Activated CD4-positive, alpha-beta T cell treated with anti-CD3 and anti-CD28 coated beads for 4 hours (primary cell): ENCODE measurements at places on chromosomes 12 and 14.

DNA sequence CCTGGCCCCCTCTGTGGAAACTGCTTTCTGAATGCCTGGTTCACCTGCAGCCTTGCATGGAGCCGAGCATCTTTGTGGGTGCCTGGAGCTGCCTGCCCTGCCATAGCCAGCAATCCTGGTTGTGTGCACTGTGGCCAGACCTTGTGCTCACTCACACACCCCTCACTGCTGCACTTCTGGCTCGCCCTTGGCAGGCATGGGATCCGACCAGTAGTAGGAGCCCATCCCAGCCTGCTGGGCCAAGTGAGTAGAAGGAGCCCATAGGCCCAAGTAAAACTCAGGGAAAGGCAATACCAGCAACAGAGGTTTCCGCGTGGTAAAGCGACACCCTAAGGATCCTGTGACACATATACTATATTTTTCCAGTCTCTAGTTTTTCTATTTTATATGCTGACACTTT is 270.0 kb upstream of the NAV3 start:
- no peak for DNase-seq

- no peak for DNase-seq
Observed at GRCh38 chr12:57892232-57892972, 45.9 kb upstream of the CTDSP2 start.

DNA sequence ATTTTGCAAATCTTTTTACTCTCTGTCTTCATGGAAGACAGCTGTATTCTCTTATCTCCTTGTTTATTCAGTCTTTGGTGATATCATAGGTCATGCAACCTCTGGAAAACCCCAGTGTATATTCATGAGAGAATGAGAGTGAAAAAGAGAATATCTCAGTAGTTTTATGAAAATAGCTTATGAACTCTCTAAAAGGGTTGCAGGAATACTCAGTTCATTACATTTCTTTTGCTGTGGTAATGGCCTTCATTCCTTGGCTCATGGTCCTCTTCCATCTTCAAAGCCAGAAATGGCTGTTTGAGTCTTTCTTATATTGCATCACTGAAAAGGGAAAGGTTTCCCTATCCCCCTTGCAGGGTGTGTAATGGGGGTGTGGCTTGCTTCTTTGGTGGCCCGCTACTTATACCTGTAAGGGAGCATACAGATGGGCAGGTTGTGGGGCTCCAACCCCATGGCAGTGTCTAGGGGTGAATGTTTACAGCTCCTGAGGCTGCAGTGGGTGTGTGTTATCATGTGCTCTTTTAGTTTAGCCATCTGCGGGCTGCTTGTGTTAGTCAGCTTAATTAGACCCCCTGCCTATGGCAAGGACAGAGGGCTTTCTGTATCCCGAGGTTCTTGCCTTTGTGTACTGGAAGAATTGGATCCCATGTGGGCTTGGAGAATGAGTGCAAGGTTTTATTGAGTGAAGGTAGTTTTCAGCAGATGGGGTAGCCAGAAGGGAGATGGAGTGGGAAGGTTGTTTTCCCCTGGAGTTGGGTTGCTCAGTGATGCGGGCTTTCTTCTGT is 150.2 kb downstream of the CCDC91 start:
- no peak for DNase-seq

- DNase-seq: no peak
Observed at GRCh38 chr12:37546901-37547475, 769.6 kb upstream of the ALG10B start.

DNA sequence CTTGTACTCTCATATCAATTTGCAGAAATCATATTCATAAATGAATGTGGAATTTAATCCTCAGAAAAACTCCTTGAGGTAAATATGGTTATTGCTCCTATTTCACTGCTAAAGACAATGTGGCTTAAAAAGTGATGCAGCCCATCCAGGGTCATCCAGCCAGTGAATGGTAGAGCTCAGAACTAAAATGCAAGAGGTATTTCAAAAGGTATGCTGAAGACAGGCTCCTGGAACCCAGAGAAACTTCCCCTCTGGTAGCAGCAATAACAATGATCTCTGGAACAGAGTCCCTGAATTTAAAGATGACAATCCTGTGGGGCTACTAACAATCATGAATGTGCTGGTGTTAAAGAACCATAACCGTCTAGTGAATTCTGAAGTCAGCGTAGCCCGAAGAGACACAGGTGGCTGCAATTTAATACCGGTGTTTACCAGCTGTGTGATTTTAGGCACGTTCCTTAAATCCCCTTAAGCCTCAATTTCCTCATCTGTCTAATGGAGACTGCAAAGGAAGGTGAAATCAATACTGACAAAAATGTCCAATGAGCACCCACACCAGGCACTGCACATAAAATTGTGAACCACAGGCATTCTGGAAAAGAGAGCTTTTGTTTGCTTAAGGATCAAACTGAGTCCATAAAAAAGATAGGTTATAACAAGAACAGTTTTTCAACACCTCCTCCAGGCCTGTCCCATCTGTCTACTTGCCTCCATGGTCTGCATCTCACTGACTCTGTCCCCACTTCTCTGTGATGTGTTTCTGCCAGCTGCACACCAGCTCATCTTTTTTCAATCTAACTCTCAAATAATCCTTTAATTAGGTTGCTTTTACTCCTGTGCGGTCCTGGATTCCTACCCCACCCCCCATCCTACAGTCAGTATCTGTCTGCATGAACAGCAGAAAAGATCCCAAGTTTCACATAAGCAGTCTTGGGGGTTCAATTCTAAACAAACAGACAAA is 10.5 kb downstream of the TM7SF3 start:
- no peak for DNase-seq

DNA sequence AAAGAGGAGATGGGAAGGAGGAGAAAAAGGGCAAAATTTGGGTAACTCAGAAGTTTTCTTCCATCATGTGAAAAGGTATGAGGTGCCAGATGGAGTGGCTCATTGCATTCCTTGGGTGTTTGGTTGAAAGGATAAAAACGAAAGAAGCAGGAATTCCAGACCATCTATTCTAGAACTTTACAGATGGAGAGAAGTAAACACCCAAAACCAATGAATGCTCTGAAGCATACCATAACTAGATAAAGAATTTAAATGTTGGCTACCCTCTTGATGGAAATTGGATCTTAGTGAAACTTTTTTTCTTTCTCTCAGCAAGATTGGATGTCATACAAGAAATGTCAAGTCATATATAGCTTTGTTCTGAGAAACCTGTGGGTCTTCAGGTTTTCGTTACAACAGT is 175.6 kb upstream of the FAR2 start:
- DNase-seq: no peak

GRCh38 chr12:53098354-53098981 is 1.0 kb downstream of the IGFBP6 start:
- peak; percentile 21 for DNase-seq

DNA sequence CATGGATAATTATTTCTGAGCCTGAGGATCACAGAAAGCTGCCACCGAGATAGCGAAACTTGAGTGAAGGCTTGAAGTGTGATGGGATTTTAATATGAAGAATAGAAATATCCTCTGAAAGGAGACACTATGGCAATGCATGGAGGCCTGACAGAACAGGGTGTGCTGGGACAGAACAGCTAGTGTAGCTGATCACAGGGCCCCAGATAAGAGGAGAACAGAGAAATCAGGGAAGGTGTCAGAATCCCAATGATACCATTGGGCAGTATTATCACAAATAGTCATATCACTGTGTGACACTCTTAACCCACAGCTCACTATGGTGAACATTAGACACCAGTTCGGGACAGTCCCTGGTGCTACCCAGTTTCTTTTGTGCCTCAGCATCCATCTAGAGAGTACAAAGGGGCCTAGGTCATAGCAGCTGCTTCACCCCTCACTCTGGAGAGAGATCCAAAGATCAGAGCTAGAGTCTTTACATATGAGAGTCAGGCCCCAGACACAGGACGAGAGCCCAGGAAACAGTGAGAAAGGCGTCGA is 506 bp upstream of the OR10P1 start:
- no peak for DNase-seq

GRCh38 chr12:130031571-130032189 is 127.9 kb upstream of the TMEM132D start:
- DNase-seq: peak; percentile 54

DNA sequence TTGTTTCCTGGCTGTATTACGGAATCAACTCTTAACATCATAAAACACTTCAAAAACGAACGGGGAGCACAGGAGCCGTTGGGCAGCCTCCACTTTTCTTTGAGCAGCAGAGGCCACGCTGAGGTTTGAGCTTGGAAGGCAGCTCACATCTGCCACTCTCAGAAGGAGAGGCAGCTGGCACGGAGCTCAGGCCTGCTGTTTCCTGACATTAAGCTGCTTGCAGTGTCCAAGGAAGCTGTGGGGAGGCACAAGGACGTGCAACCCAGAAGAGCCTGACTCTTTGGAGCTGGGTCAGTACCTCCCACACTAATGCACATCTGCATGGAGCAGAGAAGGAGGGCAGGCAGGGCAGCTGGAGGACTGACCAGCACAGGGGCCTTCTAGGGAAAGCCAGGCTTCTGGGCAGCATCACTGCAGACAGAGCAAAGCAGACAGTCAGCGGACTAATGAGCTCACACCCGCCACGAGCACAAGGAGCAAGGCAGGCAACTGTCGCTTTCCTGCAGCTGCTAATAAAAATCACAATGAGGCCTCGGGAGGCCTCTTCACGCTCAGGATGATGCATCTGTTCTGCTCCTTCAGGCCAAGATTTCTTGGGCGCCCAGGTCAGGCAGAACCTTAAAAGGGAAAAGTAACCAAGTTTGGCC is 211.1 kb downstream of the GLT1D1 start:
- no peak for DNase-seq

DNA sequence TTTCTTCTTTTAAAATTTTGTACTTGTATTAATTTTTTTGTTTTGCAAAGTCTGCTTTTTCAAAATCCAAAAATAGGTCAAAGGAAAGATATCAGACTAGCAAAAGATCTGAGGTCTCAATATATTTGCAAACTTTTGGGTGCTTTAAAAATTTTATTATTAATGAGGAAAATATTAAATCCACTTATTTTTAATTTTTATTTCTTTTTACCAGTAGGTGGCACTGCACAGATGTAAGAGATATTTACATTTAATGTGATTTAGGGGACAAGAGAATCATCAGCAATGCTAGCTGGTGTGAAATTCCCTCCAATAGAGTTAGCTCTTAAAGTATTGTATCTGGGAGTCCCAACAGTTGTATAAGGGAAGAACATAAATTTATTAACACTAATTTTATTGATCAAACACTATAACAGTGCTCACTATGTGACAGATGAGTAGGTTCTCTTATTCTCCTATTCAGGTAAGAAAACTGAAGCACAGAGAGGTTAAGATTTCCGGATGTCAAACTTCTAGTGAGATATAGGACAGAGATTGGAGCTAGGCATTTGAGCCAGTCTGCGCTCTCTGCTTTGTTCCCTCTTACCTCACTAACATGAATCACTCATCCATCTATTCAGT is 30.5 kb downstream of the ALX1 start:
- DNase-seq: no peak

DNA sequence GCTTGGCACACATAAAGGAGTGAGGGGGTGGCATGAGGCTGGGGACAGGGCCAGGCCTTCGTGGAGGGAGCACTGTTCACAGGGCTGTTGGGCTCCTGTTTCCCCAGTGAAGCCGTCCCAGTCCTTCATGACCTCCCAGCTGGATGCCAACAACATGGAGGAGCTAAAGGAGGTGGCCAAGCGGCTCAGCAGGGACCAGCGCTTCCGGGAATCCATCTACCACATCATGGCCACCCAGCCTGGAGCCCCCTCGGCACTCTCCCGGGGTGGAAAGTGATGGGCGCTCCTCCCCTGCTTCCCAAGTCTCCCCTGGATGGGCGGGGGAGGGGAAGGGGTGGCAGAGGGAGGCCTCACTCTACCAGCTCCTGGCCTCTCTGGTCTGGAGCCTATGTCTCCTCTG is 43.6 kb downstream of the PLEKHD1 start:
- DNase-seq: no peak
